ENCODE measurements at places on chromosomes 6 and 20.

DNA sequence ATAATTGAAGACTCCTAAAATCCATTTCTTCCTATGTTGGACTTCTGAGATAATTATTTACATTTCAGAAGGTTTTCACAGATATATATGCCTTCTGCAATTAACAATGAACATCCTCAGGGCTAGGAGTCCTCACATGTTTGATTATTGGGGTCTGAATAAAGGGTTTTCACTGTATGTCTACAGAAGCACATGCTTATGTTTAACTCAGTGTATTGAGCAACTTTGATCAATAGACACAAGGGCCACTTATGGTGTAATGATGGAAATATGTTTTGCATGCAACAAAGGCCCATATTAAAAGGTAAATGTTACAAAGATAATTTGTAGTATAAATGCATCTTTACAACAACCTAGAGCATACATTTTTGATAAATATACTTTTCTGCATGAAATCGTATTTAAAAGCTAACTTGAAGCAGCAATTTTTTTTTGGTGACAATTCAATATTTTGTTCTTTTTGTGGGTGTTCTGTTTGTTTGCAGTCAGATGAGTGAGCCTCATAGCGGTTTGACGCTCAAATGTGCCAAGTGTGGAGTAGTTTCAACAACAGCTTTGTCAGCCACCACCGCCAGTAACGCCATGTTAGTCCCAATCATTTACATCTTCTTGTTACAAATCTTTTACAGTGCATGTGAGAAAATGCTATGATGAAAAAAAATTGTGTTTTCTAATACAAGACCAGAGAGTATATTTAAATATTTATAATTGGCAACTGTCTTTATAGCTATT, 458.2 kb downstream of the LMBRD1 start:
- no peak for DNase-seq

- DNase-seq: no peak
Observed at GRCh38 chr6:79249136-79249535, 14.7 kb upstream of the HMGN3 start.

GRCh38 chr6:45076217-45076930, 251.8 kb upstream of the RUNX2 start:
- DNase-seq: no peak

GRCh38 chr6:14517516-14518105, 400.0 kb downstream of the CD83 start:
- DNase-seq: no peak

GRCh38 chr6:101296169-101296960, 97.1 kb upstream of the GRIK2 start:
- peak; percentile 55 for DNase-seq

- DNase-seq: no peak
Observed at GRCh38 chr20:49091104-49091503, 45.0 kb downstream of the CSE1L start.

DNA sequence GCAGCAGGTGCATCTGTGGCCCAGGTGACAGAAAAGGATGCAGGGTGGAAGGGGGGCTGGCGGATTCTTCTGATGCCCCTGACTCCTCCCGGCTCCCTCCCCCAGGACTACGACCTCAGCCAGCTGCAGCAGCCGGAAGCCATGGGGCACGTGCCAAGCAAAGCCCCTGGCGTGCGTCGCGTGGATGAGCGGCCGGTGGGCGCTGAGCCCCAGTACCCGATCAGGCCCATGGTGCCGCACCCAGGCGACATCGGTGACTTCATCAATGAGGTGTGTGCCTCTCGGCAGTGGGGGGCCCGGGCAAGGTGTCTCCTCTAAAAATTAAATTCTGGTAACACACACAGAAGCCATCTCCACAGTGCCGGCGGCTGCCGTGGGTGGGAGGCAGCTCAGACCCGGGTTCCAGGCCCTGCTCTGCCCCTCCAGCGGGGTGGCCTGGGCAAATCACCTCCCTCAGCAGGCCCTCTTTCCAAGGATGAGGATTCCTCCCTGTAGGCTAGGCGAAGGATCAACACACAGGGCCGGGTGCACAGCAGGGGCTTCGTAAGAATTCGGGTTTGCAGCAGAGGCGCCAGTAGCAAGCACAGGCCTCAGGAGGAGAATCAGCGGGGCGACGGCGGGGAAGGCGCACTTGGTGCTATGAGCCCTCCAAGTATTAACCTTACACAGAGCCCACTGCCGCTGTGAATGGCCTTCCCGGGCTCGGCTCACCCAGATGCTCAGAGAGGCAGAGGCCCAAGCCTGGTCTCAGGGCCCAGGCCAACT, 131.5 kb downstream of the TAF4 start:
- DNase-seq: no peak

- DNase-seq: no peak
Observed at GRCh38 chr20:22411286-22411626, 173.1 kb downstream of the FOXA2 start.

- DNase-seq: no peak
Observed at GRCh38 chr6:17172836-17173470, 71.1 kb downstream of the STMND1 start.

GRCh38 chr6:29800254-29800653, 27.4 kb upstream of the HLA-G start:
- DNase-seq: no peak

- DNase-seq: no peak
Observed at GRCh38 chr6:8627085-8627861, 191.9 kb upstream of the SLC35B3 start.

DNA sequence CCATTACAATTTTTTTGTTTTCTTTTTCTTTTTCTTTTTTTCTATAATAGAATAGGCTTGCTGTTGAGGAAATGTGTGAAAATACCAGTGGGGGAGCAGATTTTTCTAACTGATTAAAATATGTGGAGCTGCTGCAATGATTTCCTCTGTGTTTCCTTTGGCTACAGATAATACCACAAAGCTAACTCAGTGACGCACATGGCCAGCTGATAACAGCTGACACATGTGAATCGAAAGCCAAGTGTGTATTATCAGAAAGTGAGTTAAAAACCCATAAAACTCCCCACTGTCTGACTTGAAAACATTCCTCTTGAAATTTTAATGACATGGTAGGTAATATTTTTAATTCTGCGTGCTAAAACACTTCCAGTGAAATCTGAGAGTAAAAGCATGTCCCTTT, 70.8 kb upstream of the AHI1 start:
- peak; percentile 4 for DNase-seq

DNA sequence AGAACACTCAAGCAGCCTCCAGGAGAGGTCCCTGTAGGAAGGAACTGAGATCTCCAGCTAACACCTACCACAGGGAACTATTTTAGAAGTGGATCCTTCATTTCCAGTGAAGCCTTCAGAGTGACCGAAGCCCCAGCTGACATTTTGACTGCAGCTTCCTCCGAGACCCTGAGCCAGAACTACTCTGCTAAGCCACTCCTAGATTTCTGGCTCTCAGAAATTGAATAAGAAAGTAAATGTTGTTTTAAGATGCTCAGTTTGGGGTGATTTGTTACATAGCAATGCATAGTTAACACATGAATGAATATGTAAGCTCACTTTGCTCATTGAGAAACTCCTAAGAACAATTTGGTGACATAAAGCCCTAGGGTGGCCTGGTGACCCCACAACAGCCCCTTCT, 5.5 kb downstream of the TULP1 start:
- no peak for DNase-seq

GRCh38 chr6:52595000-52595795, 18.3 kb upstream of the TRAM2 start:
- peak; percentile 72 for DNase-seq

DNA sequence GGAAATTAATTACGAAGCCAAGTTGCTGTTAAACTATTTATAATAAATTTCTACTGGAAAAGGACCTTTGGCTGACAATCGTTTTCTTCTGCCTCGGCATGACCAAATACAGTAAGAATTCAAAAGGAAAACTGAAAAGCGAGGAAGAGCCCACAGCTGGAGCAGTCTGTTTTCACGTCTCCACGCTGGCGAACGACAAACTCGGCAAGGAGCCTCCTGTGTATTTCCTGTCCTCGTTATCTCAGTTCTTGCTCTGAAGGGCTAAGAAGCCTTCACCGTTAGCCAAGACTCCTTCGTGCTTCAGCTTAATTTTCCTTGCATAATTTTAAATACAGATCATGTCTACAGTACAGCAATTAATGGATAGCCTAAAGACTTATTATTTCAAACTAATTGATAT, 214.3 kb upstream of the PLCB4 start:
- no peak for DNase-seq

GRCh38 chr6:209432-210103, 82.7 kb upstream of the DUSP22 start:
- DNase-seq: no peak

GRCh38 chr20:52420805-52421204, 229.2 kb upstream of the ZFP64 start:
- no peak for DNase-seq

DNA sequence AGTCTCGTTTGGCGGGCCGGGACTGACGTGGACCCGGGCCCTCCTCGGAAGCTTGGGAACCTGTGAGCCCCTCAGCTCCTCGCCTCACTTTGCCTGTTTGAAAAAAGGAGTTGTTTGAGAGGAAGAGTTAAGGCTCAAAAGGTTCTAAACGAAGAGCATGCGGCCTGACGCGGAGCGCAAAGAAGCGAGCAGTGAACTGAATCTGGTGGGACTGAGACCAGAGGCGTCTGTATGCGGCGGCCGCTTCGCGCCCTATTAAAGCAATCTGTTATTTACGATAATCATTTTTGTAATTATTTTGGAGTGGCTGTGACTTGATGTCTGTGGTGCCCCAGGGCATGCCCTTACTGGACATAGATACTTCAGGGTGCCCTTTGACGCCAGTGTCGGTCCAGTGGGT, 3.3 kb upstream of the TFAP2C start:
- DNase-seq: no peak

DNA sequence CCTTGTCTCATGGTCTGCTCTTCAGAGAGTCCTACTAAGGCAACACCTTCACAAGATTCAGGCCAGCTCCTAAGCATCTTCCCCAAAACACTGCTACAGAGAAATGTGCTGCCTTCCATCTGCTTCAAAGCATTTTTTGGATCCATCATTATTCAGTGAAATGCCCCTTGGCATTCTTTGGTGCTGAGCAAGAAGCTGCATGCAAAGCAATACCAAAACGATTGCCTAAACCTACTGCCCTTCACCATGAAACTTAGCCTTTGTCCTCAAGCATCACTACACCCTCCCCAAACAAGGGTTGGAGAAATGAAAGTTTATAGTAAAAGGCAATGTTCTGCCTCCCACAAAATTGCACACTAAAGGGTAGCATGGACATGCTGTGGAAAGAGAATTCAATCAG, 93.5 kb downstream of the SNAP25 start:
- no peak for DNase-seq

DNA sequence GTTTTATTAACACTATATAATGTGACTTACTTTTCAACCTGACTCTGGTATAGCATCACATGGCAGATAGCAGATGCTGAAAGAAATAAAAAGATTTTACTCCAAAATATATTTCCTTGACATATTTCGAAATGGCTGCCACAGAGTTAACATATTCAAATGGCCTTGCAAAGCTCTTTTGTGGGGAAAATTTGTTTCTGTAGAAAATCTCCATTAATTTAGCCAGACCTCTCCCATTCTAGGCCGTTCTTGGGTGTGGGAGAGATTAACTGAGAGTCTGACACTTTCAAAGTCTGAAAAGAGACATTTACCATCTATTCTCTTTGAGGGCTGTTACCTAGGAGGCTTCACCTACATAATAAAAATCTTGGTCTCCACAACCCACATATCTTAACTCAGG, 217.2 kb downstream of the OTOR start:
- DNase-seq: no peak

- peak; percentile 36 for DNase-seq
Observed at GRCh38 chr20:63178889-63179686, 36.8 kb downstream of the YTHDF1 start.

DNA sequence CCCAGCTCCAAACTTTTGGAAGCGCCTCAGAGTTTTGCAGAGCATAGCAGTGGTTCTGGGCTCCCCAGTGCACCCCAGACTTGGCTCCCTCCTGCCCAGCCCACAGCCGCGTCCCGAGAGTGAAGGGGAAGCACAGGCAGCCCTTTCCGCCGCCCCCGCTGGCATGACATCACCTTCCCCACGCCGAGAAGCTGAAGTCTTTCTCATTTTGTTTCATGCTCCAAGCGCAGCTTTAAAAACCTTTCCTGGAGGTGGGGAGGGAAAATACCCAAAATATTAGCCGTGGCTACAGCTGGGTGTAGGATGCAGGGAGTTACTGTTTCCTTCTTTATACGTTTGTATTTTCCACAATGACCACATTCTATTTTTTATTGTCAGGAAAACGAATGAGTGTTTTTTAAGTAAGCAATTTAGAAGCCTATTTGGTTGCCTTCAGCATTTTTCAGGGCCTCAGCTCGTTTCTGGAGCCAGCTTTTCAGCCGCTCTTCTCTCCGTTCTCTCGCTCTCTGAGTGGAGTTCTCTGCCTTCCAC, 72.9 kb downstream of the SNX5 start:
- DNase-seq: no peak

- DNase-seq: no peak
Observed at GRCh38 chr6:80338201-80338836, 231.8 kb downstream of the BCKDHB start.

- no peak for DNase-seq
Observed at GRCh38 chr6:11459079-11459610, 78.4 kb upstream of the TMEM170B start.

DNA sequence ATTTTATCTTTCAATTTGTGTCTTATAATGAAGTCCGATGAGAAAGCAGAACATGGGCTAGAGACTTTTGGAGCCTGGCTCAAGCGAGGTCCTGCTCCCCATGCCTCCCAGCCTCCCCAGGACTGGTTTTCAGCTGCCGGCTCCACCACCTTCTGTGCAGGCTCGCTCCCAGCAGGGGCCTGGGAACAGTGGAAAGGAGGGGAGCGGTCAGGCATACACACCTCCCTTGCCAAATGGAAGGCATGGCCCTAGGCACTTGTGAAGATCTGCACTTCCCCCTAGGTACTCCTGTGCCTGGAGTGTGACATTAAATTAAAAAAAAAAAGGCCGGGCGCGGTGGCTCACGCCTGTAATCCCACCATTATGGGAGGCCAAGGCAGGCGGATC, 4.7 kb upstream of the MOG start:
- DNase-seq: no peak

- DNase-seq: no peak
Observed at GRCh38 chr6:3285049-3285639, 26.4 kb downstream of the PSMG4 start.

GRCh38 chr20:61718361-61719005, 347.2 kb downstream of the TAF4 start:
- DNase-seq: no peak

DNA sequence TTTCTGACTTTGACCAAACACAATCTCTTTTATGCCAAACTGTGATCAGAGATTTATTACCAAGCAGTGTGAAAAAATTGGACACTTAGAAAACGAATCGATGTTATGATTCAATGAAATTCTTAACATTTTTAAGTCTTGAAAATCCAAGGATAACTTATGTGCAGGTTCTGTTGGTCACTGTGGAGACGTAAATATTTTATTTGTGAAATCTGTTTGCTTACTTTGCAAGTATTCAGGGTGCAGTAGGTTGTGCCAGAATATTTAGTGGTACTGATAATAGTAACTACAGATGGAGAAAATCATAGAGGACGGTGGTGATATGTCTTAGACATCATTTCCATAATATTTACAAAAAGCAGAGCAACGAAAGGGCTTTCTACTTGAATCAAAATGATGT, 97.3 kb downstream of the BMP2 start:
- no peak for DNase-seq

- DNase-seq: no peak
Observed at GRCh38 chr6:40874495-40874894, 164.5 kb downstream of the UNC5CL start.
